Aorta (tissue), 5 donors: ENCODE measurements at places on chromosomes 12 and 14. TPM values are rescaled to one million over a fixed set of nuclear protein-coding genes. Genes with fewer than 3 reads are reported as not detected.
A peak's percentile ranks its signal among the peaks of the same experiment; 100 is the strongest.

DNA sequence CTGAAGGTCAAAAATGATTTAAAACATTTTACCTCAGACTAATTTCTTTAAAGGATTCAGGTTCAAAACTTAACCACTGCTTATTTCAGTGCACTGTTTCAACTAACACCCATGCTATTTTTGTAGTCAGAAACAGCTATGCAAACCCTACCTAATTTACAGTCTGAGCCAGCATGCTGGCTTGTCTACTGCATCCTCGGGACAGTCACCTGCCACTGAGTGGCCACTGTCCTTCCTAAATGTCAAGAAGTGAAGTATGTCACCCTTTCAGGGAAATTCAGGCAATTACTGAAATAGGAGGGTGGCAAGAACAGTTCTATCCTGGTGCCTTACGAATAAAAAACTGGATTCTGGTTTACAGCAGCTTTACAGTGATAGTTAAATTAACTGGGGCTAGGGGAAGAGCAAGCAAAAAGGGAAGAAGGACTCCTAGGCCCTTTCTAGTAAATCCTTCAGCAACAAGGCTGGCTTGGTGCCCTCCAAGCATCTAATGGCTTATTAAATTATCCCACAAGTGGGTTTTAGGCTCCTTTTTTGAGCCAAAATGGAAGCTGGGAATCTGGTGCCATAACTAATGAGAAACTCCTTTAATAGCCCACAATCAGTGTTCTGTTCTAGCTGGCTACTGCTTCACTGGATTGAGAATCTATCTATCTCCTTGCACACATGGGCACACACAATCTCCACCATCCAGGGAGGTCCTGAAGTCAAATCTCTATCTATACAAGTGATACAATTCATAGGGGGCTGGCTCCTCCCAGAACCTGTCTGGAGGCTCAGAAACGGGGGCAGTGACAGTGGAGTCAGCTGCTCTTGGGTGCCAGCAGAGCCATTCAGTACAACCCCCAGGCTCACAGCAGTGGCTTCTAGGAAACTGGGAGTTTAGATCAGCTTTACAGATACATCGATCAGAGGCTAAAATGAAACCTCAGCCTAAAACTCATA is 43.4 kb downstream of the SH2B3 start:
- DNase-seq = no peak

DNA sequence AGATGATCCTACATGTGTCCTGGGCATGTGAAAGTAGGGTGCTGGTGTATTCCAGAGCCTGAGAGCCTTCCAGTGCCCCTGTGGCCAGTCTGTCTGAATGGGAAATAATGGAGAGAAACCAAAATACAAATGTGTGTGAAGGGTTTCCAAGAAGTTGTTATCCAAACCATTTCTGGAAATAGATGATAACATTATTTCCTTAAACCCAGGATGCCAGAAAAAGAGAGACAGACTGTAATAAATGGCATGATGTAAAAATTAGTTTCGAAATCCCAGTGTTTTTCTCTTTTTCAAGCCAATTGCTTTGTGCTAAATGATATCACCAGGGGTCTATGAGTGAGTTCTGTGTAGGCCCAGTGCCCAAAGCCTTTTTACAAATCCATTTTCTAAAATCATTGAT is 175.3 kb downstream of the PHLDA1 start:
- DNase-seq = no peak

DNA sequence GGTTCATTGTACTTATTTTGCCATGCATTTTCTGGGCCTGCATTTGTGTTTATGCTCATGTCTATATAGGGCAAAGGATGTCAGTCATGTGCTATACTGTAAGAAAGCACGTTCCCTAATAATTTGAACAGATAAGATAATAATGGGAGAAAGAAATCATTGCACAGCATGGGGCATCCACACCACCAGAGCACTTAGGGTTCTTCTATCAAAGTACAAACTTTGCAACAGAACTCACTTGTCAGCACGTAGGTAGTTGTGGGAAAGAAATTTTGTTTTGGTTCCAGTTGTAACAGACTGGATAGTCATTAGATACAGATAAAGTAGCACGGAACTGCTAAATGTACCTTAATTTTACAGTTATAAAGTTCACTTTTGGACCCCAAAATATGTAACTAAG is 10.1 kb downstream of the PPP1CC start:
- no peak for DNase-seq

DNA sequence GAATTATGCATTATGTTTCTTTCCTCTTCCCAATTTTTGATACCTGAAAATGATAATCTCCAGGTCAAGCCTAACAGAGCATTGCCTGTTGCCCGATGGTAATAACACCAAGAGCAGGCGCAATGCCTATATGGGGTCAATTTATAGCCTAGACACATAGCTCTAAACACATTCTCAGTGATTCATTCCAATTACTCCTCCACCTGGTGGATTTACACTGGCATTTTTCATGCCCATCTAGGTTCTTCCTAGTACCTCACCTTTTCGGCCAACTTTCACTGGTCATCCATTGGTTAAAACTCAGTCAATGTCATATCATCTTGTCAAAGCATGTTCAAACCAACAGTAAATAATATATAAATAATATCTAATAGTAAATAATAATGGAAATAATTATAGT is 53.1 kb downstream of the EIF2S3B start:
- DNase-seq = no peak

- DNase-seq = no peak
Measured at GRCh38 chr12:96513166-96513565, 23.8 kb downstream of the CFAP54 start.

GRCh38 chr12:21073822-21074460 is 57.1 kb upstream of the SLCO1B1 start:
- peak; percentile 36 for DNase-seq

DNA sequence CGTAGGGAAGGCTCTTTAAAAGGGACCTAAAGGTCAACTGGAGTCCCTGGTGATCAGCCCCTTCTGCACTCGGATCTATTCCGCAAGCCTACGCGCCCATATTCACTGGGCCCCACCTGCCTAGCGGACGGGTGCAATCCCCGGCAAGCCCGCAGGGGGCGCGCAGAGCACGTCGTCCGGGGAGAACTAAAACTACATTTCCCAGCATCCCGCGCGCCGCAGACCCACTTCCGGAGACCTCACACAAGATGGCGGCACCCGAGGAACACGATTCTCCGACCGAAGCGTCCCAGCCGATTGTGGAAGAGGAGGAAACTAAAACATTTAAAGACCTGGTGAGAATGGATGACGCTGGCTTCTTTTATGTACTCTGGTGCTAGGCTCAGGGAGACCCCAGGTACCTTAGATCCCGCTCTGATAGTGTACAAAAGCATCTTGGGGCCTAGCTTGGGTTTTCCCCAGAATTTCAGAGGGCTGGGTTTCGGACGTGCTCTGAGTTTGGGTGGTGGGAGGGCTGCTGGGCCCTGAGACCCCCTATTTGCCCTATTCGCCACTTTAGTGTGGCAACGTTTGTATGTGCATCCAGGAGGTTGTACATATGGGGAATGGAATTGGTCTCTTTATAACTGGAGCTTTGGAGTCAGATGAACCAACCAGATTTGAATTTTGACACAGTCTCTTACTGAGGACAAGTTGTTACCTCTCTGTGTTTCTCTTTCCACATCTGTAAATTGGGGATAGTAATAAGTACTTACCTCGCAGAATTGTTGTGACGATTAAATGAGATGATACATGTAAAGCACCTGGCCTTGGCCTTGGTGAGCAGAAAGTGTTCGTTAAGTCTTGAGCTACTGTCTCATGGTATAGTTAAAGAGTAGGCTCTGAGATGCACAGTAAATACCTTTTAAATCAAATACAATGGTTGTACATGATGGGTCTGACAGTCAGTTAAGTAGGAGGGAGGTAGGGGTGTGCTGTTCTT is at the start of gene DDX47:
DDX47 (plus strand) TSS at position 227 of the 982 bp plus-strand sequence; CDS start at position 249, 22 bp downstream.
- peak; percentile 99 for DNase-seq

- no peak for DNase-seq
Measured at GRCh38 chr12:57129889-57130288, 1.6 kb downstream of the LRP1 start.

- no peak for DNase-seq
Measured at GRCh38 chr12:123034865-123035264, 54.4 kb downstream of the ARL6IP4 start.

- DNase-seq = no peak
Measured at GRCh38 chr14:83994020-83994419, 1535.9 kb upstream of the FLRT2 start.

- no peak for DNase-seq
Measured at GRCh38 chr12:109797905-109798669, 35.1 kb downstream of the TRPV4 start.

- no peak for DNase-seq
Measured at GRCh38 chr14:38958589-38958988, 144.4 kb downstream of the SEC23A start.

DNA sequence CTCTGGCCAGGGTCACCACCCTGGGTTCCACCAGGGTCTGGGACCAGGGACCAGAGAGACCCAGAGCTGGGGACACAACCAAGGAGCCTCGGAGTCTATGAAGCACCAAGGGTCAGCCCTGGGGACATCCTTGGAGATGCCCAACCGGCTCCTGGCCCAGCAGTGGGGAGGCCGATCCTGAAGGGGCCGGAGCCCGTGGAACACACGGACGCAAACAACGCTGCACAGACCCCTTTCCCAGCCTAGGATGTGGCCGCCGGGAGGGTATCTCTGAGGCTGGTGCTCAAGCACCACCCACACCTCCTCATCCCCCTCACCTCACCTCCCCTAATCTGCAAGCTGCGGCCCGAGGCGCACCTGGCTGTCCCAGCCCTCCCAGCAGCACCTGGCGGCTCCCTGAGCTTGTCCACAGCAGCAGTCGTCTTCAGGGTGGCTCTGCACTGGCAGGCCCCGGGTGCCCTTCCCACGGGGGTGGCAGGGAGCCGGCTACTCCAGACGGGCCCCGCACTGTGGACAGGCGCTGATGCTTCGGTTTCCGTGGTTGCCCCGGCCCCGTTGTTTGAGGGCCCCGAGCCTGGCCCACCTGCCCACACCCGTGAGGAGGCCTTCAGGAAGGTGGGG is 146.8 kb upstream of the C14orf180 start:
- peak; percentile 69 for DNase-seq

DNA sequence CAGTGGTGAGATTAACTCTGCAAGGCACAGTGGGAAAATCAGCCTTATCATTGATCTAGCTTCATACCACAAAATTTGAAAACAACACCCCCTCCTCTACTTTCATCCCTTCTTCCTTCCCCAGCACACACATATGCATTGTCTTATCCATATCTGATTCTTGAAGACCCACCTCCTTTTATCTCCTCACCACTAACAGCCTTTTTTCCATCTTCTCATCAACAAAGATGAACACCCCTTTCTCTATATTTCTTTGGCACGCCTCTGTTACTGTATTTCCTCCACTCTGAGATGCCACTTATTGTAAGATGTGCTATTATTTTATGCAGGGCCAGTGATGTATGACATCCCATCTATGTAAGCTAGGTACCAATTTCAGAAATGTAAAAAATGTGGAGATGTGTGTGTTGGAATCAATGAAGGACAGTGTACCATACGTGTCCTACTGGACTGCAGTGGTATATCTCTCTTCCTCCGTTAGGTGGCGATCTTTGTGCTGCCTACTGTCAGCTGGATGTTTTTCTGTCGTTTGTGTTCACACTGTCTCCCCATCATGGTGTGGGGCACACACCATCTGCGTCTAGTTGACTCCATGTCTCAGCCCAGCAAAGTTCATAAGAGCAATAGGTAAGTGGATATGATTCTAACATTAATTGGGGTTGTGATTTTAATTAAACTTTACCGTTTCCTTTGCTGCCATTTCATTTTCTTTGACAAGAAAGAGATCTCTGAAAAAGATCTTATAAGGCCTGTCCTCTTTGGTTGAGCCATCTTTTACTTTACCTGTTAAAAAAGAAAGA is 24.0 kb downstream of the CCDC38 start:
- DNase-seq = peak; percentile 42

DNA sequence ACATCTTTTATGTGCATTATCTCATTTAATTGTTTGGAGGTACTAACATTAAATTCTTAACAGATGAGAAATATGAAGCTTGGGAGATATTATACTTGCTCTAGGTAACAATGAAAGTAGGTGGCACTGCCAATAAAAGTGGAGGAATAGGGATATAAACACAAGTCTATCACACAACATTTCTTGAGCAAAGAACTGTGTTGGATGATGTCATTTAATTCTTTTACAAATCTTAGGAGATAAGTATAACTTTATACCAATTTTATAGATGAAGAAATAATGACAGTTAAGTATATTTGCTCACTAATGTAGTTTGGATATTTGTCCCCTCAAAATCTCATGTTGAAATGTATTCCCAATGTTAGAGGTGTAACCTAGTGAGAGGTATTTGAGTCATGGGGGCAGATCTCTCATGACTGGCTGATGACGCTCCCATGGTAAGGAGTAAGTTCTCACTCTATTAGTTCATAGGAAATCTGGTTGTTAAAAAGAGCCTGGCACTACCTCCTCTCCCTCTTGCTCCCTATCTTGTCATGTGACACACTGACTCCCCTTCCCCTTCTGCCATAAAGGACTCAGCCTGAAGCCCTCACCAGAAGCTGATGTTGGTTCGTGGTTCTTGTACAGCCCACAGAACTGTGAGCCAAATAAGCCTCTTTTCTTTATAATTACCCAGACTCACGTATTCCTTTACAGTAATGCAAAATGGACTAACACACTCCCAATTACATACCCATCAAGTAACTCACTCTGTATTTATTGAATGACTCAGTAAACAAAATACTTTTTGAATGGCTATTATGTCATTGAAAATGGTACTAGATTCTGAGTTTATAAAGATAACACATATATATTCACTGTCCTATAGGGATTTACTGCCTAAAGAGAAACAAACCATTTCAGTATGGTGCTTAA is 146.8 kb upstream of the KITLG start:
- no peak for DNase-seq

GRCh38 chr12:92995258-92995903 is 66.3 kb upstream of the EEA1 start:
- no peak for DNase-seq

Gene HOXC13
- polyA plus RNA-seq = not detected

Gene CCDC196
- not detected for polyA plus RNA-seq

Gene FOXN4
- not detected for polyA plus RNA-seq

Gene CYP27B1
- 0.28 TPM for polyA plus RNA-seq

Gene RIN3
- polyA plus RNA-seq = 11.0 TPM

Gene ATXN3
- 30.2 TPM for polyA plus RNA-seq
